Sigmoid colon (tissue), 7 donors: ENCODE measurements at places on chromosomes 13 and 19. TPM values are rescaled to one million over a fixed set of nuclear protein-coding genes. Genes with fewer than 3 reads are reported as not detected.

The TMTC4 gene
- polyA plus RNA-seq = 3.7 TPM

The SIGLEC12 gene
- 11.6 TPM for polyA plus RNA-seq

The S1PR5 gene
- not detected for polyA plus RNA-seq

The FBXO46 gene
- polyA plus RNA-seq = 9.5 TPM

The LCP1 gene
- polyA plus RNA-seq = 15.6 TPM

The KCNJ14 gene
- polyA plus RNA-seq = not detected

The LINGO3 gene
- 0.70 TPM for polyA plus RNA-seq

The ELSPBP1 gene
- polyA plus RNA-seq = not detected

The SLITRK6 gene
- 0.23 TPM for polyA plus RNA-seq

The ACP5 gene
- 266 TPM for polyA plus RNA-seq

The PBX4 gene
- 2.4 TPM for polyA plus RNA-seq

The CYP4F3 gene
- 0.46 TPM for polyA plus RNA-seq

The ALKBH6 gene
- polyA plus RNA-seq = 12.5 TPM

The ADGRE1 gene
- 1.8 TPM for polyA plus RNA-seq

The ZNF8 gene
- 2.0 TPM for polyA plus RNA-seq

The GRK1 gene
- polyA plus RNA-seq = 0.10 TPM

The CEACAM5 gene
- polyA plus RNA-seq = 365 TPM

The SYT3 gene
- polyA plus RNA-seq = 0.38 TPM

The C2CD4C gene
- not detected for polyA plus RNA-seq

The OR7C1 gene
- polyA plus RNA-seq = under 0.01 TPM

The MAMSTR gene
- polyA plus RNA-seq = 0.69 TPM

The DNM2 gene
- polyA plus RNA-seq = 152 TPM

The FSD1 gene
- not detected for polyA plus RNA-seq

The MFSD12 gene
- 2.4 TPM for polyA plus RNA-seq

The MYH14 gene
- 479 TPM for polyA plus RNA-seq

The N4BP2L1 gene
- 13.2 TPM for polyA plus RNA-seq

The CYP4F8 gene
- polyA plus RNA-seq = not detected

The ZNF274 gene
- polyA plus RNA-seq = 19.6 TPM

The GSX1 gene
- not detected for polyA plus RNA-seq

The POMP gene
- 101 TPM for polyA plus RNA-seq

The RUBCNL gene
- polyA plus RNA-seq = 26.9 TPM

The SRRM5 gene
- polyA plus RNA-seq = not detected
